ENCODE measurements at places on chromosomes 2 and 18. TPM values are rescaled to one million over a fixed set of nuclear protein-coding genes. Genes with fewer than 3 reads are reported as not detected.

The CYP27C1 gene
- total RNA-seq, result 0.42 TPM

The SAG gene
- not detected for total RNA-seq

The EGR4 gene
- total RNA-seq, result not detected

The FARSB gene
- total RNA-seq, result 12.6 TPM

The FBLN7 gene
- total RNA-seq, result 6.1 TPM

The RAB27B gene
- 0.39 TPM for total RNA-seq

The ALPI gene
- total RNA-seq, result not detected
